ENCODE measurements at places on chromosomes 11 and 22. TPM values are rescaled to one million over a fixed set of nuclear protein-coding genes. Genes with fewer than 3 reads are reported as not detected.

The OR8D2 gene
- total RNA-seq: not detected

The AMOTL1 gene
- total RNA-seq: 84.2 TPM

The DGAT2 gene
- total RNA-seq: 24.0 TPM

The CHST1 gene
- 0.81 TPM for total RNA-seq

The KIF18A gene
- total RNA-seq: 0.86 TPM

The SMTNL1 gene
- total RNA-seq: not detected

The SOX6 gene
- total RNA-seq: 6.4 TPM

The P2RX6 gene
- total RNA-seq: 5.7 TPM

The SLC25A18 gene
- total RNA-seq: 0.78 TPM

Measured in ureter (tissue), 1 donor.